Occipital lobe (tissue), 3 donors: ENCODE measurements at places on chromosomes 5 and 9. TPM values are rescaled to one million over a fixed set of nuclear protein-coding genes. Genes with fewer than 3 reads are reported as not detected.
A peak's percentile ranks its signal among the peaks of the same experiment; 100 is the strongest.

Gene GDA
- 32.8 TPM for total RNA-seq

- no peak for DNase-seq
Observed at GRCh38 chr9:109914280-109915027, 134.5 kb downstream of the PALM2AKAP2 start.

DNA sequence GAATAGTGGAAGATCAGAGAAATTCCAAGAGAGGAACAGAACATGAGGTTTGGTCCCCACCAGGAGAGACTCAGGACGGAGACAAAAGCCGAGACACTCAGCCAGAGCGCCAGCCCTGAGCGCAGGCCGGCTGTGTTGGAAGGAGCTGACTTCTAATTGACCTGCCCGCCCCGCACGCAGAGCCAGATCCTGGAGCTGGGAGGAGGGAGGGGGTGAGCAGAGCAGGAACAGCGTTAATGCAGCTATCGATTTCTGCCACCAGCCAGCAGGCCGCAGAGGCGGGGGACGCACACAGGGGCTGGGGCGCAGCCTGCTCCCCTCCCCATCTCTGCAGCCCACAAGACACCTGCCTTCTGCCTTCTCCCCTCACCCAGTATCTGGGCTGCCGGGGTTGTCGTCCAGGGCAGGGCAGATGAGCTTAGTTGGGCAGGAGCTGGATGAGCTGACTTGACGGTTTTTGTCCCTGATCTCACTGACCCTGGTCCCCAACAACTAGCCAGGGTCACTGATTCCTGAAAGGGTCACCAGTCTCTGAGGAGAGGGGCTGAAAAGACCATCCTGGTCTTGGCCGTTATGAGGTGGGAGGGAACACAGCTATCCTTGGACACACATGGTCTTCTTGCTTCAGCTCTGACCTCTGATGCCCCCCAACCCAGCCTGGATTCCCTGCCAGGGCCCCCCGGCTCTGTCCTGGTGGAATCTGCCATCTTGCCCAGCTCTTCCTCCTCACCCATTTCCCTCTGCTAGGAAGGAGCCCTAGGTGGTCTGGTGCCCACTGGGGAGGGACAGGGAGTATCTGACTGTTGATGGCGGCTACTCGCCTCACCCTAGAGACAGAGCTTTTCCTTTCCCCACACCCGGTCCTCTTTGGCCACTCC lies 29.8 kb downstream of the CXXC5 start:
- no peak for DNase-seq

DNA sequence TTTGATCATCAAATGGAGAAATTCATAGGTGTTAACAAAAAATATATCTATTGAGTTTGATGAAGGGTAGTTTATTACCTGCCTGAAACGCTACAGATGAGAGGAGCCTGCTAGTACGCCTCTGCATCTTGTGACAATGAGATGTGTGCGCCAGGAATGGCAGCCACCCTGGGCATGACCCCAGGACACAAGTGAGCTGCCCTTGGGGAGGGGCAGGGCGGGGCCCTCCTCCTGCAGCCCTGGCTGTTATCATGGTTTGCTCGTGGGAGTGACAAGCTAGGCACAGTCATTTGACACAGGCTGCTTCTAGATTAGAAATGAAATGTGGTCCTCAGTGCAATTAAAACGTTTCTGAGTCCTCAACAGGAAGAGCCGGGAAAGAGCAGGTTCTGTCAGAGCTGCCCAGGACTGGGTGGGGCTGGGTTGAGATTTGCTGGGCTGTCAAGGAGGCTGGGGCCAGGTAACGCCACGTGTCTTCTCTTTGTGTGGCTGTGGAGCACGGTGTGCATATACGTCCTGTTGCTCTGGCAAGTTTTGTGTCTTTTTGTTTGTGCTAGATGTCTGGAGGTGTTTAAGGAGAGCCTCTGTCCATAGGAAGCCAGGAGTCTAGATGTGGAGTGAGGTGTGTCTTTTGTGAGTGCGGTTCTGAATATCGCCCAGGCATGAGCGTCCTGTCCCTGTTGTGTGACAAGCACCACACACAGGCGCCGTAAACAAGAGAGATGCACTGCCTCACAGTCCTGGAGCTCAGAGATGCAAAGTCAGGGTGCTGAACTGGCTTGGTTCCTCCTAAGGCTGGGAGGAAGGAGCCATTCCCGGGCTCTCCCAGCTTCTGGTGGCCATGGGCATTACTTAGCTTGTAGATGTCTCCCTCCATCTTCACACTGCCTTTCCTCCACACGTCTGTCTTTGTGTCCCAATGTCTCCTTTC lies 129.0 kb upstream of the IRX4 start:
- DNase-seq = no peak

Gene LHX6
- total RNA-seq = 20.0 TPM

DNA sequence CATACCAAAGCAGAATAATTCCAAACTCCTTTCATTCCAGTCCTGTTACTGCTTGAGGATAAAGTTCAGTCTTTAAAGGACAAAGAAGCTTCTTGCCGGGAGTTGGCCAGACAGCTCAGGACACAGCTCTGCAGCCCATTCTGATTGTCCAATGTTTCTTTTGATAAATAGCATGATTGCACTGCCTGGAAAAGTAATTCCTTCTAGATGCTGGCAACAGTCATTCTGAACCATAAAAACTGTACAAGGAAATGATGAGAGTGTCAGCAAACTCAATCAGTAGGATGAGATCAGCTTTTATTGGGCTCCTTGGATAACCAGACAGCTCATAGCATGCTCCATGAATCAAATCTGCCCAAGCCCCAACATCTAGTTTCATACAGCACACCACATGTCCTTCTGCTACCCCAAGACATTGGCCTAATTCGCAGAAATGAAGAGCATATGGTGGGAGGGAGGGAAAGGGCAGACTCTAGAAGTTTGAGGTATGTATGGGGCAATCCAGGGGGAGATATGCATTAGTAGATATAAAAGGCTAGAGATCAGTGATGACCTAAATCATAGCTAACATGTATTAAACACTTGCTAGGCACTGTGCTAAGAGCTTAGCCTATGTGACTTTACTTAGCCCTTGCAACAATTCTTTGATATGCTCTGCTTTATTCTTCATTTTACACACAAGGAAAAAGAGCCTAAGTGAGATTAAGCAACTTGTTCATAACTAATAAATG lies 219.9 kb upstream of the NREP start:
- DNase-seq = no peak

DNA sequence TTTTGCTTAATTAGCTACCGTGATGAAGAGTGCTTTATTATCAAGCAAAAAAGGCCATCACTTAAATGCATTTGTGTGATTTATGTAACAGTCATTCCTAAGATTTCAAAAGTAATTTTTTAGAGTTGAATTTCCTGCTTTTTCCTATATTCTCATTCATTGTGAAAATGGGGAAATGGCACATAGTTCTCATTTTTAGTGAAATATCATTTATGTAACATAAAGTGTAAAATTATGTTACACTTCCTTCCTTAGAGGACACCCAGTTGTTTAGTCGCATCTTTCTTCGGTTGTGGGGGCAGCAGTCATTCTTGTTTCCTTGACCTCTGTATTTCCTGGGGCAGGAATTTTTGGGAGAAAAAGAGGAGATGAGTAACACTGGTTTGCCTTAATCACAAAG lies 142.8 kb downstream of the MAST4 start:
- DNase-seq = no peak

- DNase-seq = peak; percentile 4
Observed at GRCh38 chr9:123929177-123929869, 603 bp downstream of the DENND1A start.

DNA sequence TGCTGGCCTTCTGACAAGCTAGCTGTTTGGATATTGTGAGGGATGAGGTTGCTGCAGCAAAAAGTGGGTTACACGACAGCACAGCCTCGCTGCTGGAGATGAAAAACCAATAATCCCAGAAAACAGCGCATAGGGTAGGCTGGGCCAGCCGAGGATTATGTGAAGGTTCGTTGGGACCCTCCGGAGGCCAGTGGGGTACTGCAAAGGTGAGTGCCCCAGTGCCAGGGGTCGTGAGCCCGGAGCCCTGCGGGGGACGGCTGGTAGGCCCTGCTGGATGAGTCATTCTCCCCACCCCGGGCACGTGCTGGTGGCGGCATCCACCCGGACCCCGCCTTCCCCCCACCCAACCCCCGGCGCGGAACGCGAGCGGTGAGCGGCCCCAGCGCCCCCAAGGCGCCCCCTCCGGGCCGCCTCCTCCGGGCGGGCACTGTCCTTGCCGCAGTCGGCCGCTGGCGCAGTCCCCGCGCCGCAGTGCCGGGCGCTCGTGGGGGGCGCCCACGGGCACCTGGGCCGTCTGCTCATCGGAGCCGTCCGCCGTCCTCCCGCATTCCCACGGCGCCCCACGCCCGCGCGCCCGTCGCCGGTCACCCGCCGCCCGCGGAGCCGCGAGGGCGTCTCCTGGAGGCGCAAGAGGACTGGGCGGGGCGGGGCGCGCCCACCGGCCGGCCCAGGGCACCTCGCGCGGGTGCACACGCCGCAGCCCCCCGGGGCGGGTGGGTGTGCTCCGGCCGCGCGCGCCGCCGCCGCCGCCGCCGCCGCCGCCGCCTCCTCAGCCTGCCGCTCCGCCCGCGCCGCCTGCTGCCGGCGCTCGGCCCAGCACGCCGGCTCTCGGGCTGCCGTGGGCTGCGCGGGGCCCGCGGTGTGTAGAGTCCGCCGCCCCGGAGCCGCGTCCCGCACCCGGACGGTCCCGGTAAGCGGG lies at the start of gene PHF24:
TSS of gene PHF24 (plus strand) at position 794 of the 919 bp plus-strand sequence. CDS start 13,014 bp downstream, outside the sequence.
- DNase-seq = no peak

Gene HTR4
- 0.16 TPM for total RNA-seq

DNA sequence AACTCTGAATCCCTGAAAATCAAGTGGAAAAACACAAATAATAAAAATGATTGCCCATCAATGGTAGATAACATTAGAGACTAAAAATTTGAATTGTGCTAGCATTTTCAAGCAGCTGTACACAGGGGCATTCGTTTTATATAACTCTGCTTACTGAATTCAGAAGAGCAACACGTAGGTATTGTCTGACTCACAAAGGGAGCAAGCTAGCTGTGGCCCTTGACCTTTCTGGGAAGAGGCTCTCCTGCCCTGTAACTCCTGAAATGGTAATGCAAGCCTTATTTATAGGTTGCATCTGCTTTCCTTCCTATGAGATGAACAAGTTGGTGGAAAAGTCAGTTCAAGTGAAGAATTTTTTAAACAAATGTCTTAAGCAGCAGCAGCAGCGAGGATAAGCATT lies 218.7 kb upstream of the EFNA5 start:
- DNase-seq = no peak

Gene GRXCR2
- total RNA-seq = not detected

DNA sequence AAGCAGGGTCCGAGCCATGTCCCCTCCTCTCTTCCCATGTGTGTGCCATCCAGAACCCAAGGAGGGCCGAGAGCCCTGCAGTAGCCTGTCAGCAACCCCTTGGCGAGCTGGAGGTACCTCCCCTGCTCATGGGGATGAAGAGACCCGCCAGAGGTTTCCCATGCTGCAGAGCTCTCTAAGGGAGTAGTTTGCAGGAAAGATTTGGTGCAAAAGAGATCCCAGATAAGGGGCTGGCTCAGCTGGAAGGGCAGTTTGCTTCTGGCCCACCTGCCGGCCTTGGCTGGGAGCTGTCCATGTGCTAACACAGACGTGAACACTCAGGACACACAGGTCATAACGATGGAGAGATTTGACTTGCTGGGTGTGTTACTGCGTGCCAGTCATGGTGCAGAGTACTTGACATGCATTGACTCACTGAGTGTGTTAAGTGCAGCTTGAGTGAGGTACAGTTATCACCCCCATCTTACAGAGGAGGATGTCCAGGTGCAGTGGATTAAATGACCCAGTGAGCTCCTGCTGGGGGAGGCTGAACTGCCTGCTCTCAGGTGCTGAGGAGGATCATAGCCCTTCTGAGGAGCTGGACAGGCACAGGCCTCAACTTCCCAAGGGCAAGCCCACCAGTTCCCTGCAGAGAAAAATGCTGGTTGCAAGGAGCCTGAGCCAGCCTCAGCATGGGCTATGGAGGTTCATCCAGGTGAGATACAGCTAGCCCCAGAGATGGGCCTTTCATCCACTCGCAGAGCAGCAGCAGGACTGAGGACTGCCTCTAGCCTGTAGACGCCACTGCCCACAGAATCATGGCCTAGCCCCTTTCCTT lies 6.3 kb upstream of the SLC25A48 start:
- DNase-seq = no peak

- no peak for DNase-seq
Observed at GRCh38 chr5:56321236-56321881, 88.2 kb upstream of the ANKRD55 start.

- DNase-seq = no peak
Observed at GRCh38 chr5:64331597-64332277, 166.1 kb downstream of the RNF180 start.

DNA sequence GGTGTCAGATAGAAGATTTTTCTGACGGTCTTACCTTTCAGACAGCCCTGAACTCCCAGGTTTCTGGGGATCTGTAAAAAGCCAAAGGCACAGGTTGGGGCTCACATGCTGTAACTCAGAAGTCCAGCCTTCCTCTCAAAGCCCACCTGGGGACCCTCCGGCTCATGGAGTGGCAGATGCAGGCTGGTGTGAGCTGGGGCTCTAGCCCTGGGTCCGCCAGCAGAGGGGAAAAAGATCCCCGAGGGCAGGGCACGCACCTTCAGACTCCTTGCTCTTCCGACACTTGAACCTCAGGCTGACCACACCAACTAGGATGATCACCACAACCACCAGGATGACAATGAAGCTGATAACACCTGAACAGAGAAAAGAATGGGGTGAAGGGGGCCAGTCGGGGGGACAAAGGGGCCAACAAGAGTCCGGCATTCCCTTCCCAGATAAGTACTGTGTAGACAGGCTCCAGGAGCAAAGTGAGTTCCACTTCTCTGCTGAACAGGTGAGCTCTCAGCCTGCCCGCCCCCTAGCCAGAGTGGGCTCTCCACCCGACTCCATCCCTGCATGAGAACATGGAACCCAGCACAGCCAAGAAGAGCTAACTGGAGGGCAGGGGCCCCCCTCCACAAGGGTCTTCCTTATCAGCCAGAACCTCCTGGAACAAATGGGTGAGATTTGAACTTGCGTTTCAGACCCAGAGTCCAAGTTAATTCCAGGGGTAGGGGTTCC lies 7.8 kb downstream of the ECSCR start:
- DNase-seq = no peak

- DNase-seq = no peak
Observed at GRCh38 chr5:126911986-126912385, 118.4 kb downstream of the MARCHF3 start.

GRCh38 chr9:138115506-138115905 lies 237.9 kb downstream of the CACNA1B start:
- no peak for DNase-seq

- DNase-seq = no peak
Observed at GRCh38 chr9:129841071-129841470, 5.8 kb downstream of the USP20 start.

Gene MYOT
- 0.31 TPM for total RNA-seq

Gene PTGDS
- 52.1 TPM for total RNA-seq

GRCh38 chr5:32298059-32298415 lies 14.7 kb downstream of the MTMR12 start:
- DNase-seq = no peak

Gene SOHLH1
- not detected for total RNA-seq

GRCh38 chr5:76942581-76942980 lies 10.3 kb upstream of the CRHBP start:
- DNase-seq = no peak

Gene FAM219A
- 23.1 TPM for total RNA-seq

GRCh38 chr9:129102791-129103594 lies 7.6 kb downstream of the CRAT start:
- DNase-seq = no peak
